ENCODE measurements at places on chromosomes 7 and 10.

- DNase-seq: no peak
Observed at GRCh38 chr10:28147706-28148105, 148.8 kb upstream of the ODAD2 start.

DNA sequence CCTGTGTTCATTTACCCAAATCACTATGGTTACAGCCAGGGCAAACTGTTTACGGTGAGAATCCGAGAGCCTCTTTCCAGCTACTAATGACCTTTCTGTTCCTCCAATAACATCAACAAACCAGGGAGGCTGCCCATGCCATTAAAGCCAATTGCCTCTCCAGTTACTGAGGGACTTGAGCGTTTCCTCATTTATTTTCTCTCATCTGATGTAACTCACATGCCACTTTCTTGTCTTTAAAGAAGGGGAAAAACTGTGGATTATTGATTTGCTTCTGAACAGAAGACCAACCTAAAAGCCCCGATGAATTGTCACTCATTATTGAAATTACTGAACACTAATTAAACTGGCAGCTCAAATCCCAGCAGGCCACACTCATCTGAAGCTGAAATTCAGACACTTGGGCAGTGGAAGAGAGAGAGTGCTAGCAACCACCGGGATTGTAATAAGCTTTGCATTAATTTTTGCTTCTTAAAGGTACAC lies 595.8 kb upstream of the MKI67 start:
- no peak for DNase-seq

GRCh38 chr7:84194484-84195271 lies at the start of gene SEMA3A:
Gene SEMA3A (minus strand): TSS chr7:84194789. CDS start chr7:84194586, 203 bp downstream.
- peak; percentile 15 for DNase-seq

DNA sequence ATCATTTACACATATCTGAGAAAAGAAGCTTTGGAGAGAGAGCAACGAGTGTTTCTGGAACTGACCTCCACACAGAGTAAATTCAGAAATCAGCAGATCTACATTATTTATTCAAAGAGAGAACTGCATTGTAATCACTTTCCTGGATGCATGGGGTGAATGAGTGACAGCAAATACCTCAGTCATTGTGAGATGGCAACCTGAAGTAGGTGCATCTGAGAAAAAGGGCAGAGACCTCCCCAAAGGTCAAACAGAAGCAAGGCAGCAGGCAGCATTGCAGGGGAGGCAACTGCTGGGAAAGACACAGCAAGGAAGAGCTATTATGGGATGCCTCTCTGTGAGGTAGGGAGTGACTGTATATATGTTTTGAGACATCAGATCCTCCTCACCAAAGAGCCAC lies 26.5 kb upstream of the SMIM30 start:
- no peak for DNase-seq

DNA sequence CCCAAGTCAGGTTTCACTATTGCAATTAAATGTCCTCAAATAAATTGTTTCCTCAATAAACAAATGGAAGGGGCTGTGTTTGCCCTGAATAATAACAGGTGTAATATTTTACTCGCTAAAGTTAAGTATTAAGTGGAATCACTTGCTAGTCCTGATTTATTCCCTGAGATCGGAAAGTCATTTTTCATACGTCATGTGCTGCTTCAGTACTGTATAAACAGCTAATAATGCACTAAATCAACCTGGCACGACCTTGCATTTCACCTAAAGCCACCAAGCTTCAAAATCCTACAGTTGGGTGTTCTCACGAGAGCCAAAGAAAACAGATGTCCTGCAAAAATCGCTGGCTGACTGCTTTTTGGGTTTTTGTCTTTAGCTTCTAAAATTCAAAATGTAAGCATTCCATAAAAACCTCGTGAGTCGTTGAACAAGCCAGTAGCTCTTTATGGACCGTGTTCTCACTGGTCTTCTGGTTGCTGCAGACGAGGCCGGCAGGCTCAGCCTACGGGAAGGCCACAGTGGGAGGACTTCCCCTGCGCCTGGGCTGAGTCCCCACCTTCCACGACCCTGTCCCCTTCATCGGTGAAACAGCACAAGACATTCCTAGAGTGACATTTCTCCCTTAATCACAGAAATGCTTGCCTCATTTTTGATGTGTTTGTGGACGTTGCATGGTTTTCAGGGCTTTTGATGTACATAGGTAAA lies 17.9 kb upstream of the MNX1 start:
- no peak for DNase-seq

DNA sequence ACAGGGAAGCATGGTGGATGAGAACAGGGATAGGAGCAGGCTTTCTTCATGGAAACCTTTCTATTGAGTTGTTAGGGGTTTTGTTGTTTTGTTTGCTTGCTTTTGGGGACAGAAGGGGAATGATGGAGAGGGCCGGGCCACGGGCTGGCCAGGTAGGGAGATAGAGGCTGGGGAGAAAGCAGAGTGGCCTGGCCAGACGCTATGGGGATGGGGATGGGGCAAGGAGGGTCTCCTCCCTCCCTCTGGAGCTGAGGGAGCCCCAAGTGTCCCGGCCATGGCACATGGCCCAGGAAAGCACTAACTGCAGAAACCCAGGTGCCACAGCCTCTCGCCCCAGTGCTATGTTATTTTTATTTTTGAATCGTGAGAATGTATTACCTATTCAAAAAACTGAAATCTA lies 10.0 kb downstream of the AOC1 start:
- DNase-seq: no peak

DNA sequence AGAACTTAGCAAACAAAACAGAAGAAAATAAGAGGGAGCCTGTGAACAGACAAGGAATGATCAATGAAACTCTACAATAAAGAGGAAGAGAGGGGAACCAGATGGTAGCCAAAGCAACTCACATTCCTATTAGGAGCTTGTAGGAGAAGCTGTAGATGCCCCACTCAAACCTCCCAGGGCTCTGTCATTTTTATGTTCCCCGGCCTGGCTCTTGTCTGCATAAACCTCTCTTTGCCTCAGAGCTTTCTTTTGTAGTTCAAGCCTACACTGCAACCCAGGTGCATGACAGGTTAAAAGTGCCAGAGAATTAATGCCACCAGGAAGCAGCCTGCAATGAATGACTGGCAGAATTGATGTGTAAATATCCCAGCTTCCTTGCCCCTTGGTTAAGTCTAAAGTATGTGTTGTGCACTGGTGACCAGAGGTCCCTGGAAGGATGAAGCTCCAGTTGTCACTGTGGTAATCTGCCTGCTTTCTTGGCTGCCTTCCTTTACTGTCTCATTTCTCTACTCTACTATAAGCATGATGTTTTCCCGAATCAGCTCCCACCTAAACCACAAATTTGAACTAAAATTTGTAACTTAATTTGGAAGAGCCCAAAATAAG lies 40.4 kb downstream of the HDAC9 start:
- DNase-seq: no peak

GRCh38 chr10:126568809-126569385 lies 101.6 kb downstream of the C10orf90 start:
- DNase-seq: no peak

GRCh38 chr7:43586251-43586900 lies 3.5 kb downstream of the STK17A start:
- DNase-seq: no peak

DNA sequence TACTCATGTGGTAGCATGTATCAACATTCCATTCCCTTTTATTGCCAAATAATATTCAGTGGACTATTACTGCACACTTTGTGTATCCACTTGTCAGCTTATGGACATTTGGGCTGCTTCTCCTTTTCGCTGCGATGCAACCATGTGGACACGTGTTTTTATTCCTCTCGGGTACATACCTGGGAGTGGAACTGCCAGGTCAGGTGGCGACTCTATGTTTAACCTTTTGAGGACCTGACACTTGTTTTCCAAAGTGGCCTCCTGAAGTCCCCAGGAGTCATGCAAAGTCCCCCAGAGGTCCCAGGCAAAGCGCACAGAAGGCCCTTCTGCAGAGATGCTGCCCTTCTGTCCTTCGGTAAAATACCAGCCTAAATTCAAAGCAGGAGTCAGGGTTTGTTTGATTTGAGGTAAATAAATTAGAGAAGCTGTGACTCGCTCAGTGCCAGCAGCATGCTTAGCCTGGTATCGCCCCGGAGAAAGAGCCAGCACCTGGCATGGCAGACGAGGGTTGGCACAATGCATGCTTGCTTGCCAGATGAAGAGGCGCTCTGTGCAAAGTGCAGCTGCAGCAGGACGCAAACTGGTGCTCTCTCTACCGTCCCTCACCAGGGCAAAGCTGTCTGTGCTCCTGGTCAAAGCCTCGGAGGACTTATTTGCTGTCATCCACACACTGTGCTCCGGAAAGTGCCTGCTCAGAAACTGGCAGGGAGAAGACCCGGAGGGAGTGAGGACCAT lies 37.8 kb downstream of the HIPK2 start:
- DNase-seq: no peak

DNA sequence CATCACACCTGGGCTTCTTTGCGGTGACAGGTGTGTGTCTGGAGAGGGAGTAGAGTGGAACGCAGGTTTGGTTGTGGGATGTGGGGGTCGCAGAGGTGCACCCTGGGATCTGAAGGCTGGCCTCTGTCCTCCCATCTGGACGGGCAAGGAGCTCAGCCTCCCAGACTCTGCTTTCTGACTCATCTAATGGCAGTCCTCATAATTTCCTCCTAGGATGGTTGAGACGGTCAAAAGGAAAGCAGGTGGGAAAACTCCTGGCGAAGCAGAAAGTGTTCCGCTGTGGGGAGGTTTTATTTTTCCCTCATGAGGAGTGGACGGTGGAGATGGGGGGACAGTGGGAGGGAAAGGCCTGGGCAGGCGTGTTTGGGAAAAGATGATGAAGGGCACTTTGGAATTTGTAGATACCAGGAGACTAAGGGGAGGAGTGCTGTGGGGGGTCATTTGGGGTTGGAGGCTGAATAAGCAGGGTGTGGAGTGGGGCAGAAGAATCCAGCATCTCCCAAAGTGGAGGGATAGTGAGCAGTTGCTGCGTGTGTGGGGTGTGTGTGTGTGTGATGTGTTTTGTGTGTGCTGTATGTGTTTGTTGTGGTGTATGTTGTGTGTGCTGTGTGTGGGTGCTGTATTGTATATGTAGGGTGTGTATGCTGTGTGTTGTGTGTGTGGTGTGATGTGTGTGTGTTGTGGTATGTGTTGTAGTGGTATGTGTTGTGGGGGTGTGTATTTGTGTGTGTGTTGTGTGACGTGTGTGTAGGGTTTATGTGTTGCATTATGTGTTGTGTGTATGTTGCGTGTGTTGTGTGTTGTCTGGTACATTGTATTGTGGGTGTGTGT lies 97.2 kb upstream of the PODXL start:
- peak; percentile 23 for DNase-seq

GRCh38 chr7:32501522-32501921 lies 6.2 kb downstream of the AVL9 start:
- DNase-seq: no peak

DNA sequence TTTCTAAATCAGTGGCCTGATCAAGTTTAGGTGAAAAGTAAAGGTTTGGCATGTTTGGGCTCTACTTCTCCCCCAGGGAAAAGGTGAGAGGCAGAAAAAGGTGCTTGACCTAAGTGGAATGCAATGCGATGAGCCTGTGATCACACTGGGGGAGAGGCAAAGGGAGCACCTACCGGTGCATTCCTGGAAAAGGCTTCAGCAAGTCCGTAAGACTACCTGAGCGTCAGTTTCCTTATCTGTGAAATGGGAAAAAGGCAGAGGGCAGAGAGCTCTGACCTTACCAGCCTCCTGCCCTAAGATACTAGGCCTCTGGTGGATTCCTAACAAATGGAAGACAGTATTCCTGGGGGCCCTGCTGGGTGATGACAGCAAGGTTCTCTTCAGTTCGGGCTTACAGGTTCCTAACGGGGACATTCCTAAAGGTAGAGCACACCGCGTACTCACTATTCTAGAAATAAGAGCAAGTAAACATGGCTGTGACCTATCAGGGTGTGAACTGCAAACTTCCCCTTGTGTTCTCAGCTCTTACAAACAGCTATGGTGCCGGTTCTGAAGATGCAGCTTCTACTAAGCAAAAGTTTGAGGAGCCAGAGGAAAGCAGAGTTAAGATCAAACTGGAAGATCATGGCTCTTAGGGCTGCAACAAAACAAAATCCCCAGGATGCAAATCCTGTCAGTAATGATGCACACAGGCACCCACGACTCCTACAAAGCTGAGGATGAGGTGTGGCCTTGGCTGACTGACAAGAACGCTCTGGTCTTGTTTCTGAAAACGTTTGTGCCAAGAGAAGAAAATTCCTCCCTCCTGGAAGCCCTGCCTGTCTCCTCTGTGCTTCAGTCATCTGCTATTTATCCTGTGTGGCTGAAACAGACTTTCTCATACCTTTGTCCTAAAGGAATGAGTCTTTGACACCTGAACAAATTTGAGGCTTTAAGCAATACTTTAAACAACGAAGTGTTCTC lies 13.3 kb upstream of the ACSL5 start:
- DNase-seq: no peak

DNA sequence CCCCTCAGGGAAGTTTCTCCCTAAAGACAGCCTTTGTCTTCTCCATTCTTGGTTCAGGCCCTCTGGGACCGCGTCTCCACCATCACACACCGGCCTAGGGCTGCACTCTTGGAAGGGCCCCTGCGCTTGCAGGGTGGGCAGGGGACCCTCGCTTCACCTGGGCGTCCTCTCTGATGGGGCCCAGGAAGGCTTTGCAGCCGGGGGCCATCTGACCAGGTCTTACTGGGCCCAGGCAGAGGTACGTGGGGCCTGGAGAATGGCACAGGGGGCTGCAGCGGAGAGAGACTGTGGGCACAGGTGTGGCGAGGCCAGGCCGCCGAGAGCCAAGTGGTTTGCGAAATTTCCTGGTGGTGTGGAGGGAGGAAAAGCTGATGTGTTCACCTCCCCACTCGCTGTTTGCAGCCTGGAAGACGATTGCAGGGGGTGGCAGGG lies 44.4 kb downstream of the ALOX5 start:
- DNase-seq: no peak

DNA sequence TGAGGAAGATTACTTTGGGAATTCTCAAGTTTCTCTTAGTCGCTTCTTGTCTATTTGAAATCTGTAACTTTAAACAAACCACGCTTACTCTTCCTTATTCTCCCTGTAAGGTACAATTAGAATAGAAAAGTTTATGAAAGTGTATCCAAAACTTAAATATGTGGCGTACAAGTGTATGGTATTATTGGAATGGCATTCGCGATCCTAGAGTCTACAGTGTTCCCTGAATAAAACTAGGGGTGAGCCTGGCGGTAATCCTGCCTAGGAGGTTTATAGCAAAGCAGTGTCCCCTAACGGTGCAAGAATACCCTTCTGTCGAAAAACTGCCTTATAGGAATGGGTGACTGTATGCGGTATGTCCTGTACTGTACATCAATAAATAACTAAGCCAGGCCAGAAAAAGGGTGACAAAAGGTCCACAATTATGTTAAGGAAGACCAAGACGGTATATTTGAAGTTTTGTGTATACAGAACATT lies 1.2 kb downstream of the TASOR2 start:
- no peak for DNase-seq

DNA sequence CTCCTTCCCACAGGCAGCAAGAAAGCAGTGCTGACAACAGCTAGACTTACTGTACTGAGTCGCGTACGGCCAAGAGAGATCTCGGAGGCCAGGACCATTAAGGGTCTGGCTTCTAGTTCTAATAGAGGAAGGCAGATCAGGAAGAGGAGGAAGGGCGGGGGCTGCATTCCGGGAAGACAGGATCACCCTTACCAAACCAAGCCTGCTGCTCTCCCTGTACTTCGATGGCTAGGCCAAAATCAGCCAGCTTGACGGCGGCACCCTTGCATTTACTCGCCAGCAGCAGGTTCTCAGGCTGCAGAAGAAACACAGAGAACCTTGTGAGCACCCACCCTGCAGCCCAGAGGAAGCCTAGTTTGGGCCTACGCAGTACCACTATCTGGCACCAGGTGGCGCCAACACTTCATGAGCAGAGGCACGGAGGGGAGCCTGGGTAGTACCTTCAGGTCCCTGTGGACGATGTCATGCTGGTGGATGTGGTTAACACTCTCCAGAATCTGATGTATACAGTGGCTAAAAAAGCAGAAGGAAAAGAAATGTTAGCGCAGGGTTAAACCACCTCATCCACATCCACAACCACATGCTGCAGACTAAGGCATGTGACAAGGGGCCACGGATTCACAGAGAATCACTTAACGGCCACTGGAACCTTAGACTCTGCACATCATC lies 25.4 kb downstream of the CAMK2G start:
- DNase-seq: peak; percentile 87

Measured in ovary (tissue), 10 donors.